Adrenal gland (tissue), 19 donors: ENCODE measurements at places on chromosomes 16 and 17. TPM values are rescaled to one million over a fixed set of nuclear protein-coding genes. Genes with fewer than 3 reads are reported as not detected.

- no peaks in the 10 kb centered on the region for H3K4me1 ChIP-seq
- DNase-seq, result no peak
- H3K27me3 ChIP-seq, result no peaks in the 10 kb centered on the region
- no peak overlapping the region for H3K27ac ChIP-seq
Observed at GRCh38 chr16:12719972-12720371, 83.7 kb downstream of the CPPED1 start.

Gene DBNDD1
- total RNA-seq, result 9.9 TPM

Gene KIF2B
- total RNA-seq, result not detected

DNA sequence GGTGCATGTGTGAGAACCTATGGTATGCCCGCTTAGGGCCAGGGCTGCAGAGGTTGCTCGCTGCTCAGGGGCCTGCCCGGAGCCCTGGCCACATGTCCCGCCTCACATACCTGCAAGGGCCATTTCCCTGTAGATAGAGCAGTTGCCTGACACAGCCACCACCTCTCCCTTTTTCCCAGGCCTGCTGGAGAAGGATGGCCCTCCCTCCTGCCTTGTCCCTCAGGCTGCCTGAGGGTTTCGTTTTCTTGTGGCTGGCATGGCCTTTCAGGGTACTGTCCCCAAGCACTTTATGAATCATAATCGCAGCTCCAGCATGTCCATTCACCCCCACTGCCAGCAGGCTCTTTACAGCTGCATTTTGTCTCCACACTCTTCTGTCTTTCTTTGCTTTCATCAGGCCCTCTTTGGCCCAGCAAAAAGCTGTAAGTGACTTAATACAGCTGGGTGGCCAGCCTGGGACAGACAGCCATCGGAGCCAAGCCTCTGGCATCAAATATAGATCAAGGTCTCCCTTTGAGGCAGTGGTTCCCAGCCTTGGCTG lies 65.7 kb downstream of the MPRIP start:
- no peaks in the 10 kb centered on the region for H3K27me3 ChIP-seq
- H3K36me3 ChIP-seq, result no peaks in the 10 kb centered on the region
- H3K27ac ChIP-seq, result no peak overlapping the region
- peak; percentile 83 for DNase-seq
- H3K4me3 ChIP-seq, result no peak overlapping the region

DNA sequence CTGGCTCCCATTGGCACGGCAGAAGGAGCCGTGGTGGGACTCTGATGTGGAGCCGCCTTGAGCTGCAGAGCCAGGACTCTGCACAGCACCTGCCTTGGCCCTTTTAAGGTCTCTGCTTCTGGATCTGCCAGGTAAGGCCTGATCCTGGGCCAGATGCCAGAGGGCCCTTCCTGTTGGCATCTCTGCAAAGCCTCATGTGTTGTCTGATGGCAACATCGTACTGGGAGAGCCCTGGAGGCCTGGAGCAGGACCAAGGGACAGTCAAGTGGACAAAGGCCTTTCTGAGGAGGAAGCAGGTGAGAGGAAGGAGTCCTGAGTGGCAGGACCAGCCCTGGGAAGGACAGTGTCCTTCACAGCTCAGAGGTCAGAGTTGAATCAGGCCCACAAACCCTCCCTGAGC lies 26.1 kb downstream of the SOCS1 start:
- H3K27me3 ChIP-seq, result no peaks in the 10 kb centered on the region
- H3K36me3 ChIP-seq, result no peaks in the 10 kb centered on the region
- peak; percentile 71 for DNase-seq
- no peak overlapping the region for H3K4me3 ChIP-seq
- no peak overlapping the region for H3K27ac ChIP-seq
- peaks cover 31% of the 10 kb centered on the region for H3K4me1 ChIP-seq

DNA sequence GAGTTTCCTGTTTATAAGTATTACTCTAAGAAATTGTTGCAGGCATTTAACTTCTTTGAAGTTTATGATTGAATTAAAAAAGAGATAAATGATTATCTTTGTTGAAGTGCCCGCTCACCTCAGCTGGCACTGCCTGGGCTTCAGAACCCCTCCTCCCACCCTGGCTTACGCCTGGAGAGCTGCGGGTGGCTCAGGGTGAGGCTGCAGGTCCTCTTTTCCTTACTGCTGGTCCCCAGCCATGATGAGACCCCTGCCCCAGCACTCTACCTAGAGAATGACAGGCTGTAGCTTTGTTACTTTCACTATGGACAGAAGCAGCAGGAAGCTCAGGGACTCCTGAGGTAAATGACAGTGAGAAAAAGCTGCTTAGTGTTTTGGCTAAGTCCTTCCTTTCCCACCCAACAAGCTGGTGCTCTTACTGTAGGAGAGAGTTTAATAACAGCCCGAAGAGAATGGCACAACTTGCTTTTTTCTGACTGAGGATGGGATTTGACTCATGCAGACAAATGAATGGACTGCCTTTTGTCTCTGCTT lies 62.1 kb downstream of the EPN2 start:
- H3K4me1 ChIP-seq, result peaks cover 26% of the 10 kb centered on the region
- no peaks in the 10 kb centered on the region for H3K36me3 ChIP-seq
- H3K27me3 ChIP-seq, result no peaks in the 10 kb centered on the region
- no peak overlapping the region for H3K4me3 ChIP-seq
- no peak for DNase-seq
- no peak overlapping the region for H3K27ac ChIP-seq

Gene CHST6
- 6.3 TPM for total RNA-seq

GRCh38 chr16:89201439-89202377 lies 1.4 kb upstream of the SLC22A31 start:
- peaks cover 8% of the 10 kb centered on the region for H3K4me1 ChIP-seq
- DNase-seq, result peak; percentile 78
- peaks cover 40% of the 10 kb centered on the region for H3K27me3 ChIP-seq

DNA sequence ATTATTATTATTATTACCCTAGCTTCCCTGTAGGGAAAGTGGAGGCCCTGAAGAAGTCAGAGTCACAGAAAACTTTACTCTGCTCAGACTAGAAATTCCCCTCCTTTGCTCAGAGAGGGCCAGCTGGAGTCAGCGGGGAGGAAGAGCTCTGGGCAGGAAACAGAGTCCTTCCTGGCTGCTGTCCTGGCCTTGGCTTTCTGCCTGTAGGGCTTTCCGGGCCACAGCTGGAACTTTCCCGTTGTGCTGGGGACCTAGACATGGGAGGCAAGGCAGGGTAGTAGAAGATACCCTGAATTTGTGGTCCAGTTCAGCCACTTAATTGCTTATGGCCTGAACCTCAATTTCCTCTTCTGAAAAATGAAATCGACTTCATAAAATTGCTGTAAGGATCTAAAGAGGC lies 14.0 kb upstream of the CCL2 start:
- H3K27me3 ChIP-seq, result no peaks in the 10 kb centered on the region
- no peaks in the 10 kb centered on the region for H3K36me3 ChIP-seq
- peak; percentile 60 for DNase-seq
- H3K4me3 ChIP-seq, result no peak overlapping the region
- peaks cover 48% of the 10 kb centered on the region for H3K4me1 ChIP-seq
- H3K27ac ChIP-seq, result no peak overlapping the region

GRCh38 chr16:11149011-11149616 lies 106.9 kb downstream of the SOCS1 start:
- DNase-seq, result peak; percentile 87
- H3K36me3 ChIP-seq, result no peaks in the 10 kb centered on the region

Gene ARRB2
- 64.9 TPM for total RNA-seq

DNA sequence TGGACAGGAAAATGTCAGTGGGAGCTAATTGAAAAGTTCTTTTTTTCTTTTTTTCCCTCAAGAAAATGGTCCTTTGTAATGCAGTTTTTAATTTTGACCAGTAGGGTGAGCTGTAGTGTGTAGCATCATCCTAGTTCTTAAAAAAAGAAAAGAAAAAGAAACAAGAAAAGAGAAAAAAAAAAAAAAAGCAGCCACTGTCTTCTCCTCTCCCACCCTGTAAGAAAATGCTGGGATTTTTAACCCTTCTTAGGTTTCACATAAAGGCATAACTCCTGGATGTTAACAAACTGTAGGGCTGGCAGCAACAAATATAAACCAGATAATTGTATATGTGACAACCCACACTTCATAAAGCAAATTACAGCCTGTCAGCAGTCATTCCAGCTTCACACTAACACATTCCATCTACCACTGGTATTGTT lies 78.1 kb downstream of the SKAP1 start:
- no peaks in the 10 kb centered on the region for H3K4me1 ChIP-seq
- no peak for DNase-seq
- H3K27ac ChIP-seq, result no peak overlapping the region

DNA sequence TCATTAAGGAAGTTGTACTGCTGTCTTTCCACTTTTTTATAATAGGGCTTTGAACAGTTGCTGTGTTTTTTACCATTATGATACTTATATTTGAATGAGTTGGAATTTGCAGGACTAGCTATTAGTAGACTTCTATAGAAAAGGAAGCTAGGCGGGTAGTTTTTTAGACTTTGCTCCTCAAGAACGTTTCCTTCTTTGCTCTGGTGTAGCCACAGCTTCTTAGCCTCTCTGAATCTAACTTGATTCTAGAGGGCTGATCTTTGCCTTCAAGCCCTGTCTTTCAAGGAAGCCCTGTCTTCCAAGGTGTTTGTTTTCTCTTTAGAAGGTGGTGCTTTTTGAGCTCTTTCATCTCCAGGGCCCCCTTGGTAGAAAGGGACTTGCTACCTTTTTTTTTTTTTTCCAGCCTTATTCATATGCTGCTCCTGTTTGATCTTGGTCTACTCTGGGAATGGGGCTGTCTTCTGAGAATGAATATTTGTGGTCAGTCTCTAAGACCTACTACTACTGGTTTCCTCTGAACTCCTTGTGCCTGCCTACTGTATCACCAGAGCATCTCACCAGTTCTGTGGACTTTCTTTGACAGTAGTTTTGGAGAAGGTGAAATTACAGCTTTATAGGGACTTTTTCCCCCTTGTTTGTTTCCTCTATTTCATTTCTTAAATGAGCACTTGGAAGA lies 52.3 kb upstream of the RASL10B start:
- H3K4me3 ChIP-seq, result no peak overlapping the region
- no peak for DNase-seq
- no peaks in the 10 kb centered on the region for H3K4me1 ChIP-seq
- no peaks in the 10 kb centered on the region for H3K27me3 ChIP-seq
- no peaks in the 10 kb centered on the region for H3K36me3 ChIP-seq
- no peak overlapping the region for H3K27ac ChIP-seq

DNA sequence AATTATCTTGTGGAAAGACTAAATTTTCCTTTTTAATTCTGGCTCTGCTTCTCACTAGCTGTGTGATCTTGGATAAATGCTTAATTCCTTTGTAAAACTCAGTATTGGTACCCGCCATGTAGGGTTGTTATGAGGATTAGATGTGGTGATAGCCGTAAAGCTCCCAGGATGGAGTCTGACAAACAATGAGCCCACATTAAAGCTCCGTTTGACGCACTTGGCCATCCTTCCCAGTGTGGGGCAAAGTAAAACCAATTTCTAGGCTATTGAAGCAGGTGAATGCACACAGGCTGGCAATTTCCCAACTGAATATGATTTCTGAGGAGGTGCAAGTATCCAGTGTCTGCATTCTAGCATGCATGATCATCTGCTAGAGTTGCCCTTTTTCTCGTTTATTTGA lies 123.6 kb downstream of the MRTFB start:
- no peak overlapping the region for H3K4me3 ChIP-seq
- no peaks in the 10 kb centered on the region for H3K27me3 ChIP-seq
- H3K36me3 ChIP-seq, result no peaks in the 10 kb centered on the region
- peaks cover 13% of the 10 kb centered on the region for H3K4me1 ChIP-seq
- no peak overlapping the region for H3K27ac ChIP-seq

Gene CACNG4
- 1.3 TPM for total RNA-seq

GRCh38 chr17:83072600-83073358 lies 6.6 kb upstream of the METRNL start:
- no peaks in the 10 kb centered on the region for H3K4me1 ChIP-seq
- no peaks in the 10 kb centered on the region for H3K27me3 ChIP-seq
- no peak overlapping the region for H3K27ac ChIP-seq
- DNase-seq, result no peak

- no peak overlapping the region for H3K4me3 ChIP-seq
- no peaks in the 10 kb centered on the region for H3K36me3 ChIP-seq
- no peak for DNase-seq
- no peaks in the 10 kb centered on the region for H3K4me1 ChIP-seq
- H3K27me3 ChIP-seq, result no peaks in the 10 kb centered on the region
Observed at GRCh38 chr16:73285436-73286201, 237.7 kb upstream of the ZFHX3 start.

- no peak overlapping the region for H3K27ac ChIP-seq
- H3K27me3 ChIP-seq, result no peaks in the 10 kb centered on the region
Observed at GRCh38 chr17:47980541-47980940, 9.6 kb downstream of the CDK5RAP3 start.

DNA sequence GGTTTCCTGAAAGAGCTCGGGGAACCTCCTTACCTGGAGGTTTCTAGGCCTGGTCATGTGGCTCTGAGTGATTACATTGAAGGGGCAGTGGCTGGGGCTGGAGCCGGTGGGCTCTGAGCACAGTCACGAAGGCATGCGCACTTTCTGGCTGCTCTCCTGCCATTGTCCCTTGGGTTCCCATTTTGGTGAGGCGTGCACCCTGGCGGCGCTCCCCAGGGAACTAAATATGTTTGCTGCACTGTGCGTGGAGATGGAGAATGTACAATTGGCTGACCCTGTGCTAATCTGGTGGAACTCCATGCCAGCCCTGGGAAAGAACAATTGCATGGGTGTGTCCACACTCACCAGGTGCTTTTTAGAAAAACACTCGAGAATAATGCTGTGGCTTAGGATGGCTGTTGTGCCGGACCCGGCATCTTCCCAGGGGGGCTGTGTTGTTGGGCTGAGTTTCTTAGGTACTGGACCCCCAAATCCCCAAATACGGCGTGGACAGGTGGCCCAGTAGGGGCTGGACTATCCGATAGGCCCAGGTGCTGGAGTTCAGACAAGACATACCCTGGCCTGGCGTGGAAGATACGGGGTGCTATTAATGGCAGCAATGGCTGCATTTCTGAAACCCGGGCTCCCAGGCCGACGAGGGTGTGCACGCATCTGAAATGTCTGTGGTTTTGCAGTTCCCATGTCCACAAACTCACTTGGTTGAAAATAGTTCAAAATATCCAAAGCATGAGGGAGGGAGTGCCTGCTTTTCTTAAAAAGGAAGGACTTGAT lies 230.5 kb downstream of the SEC14L1 start:
- no peak overlapping the region for H3K27ac ChIP-seq
- DNase-seq, result no peak
- H3K36me3 ChIP-seq, result no peaks in the 10 kb centered on the region
- peaks cover 39% of the 10 kb centered on the region for H3K4me1 ChIP-seq

DNA sequence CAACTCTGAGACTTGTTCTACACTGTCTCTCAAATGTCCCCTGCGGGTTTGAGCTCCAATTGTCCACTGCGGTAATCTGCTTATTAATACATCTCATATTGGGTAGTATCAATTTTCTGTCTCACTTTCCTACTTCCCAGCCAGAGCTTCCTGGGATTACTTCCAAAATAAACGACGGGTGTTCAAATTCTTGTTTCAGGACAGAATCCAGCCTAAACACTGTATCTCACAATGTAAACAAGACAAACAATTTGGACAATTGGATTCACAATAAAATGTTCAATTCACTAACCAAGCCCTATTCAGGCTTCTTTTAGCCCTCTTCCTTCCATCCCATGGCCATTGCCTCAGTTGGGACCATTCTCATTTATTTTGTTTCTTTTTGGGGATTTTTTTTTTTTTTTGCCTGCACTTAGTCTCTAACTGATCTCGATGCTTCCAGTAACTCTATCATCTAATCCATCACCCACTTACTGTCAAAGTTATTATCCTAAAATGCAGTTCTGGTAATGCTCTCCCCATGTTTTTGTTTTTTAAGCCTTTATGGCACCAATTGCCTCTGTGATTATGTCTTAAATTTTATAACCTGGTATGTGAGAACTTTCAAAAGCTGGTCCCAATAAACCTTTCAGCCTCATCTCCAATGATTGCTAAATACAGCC lies 2.0 kb upstream of the VAT1L start:
- H3K4me3 ChIP-seq, result no peak overlapping the region
- no peaks in the 10 kb centered on the region for H3K36me3 ChIP-seq
- no peak overlapping the region for H3K27ac ChIP-seq
- H3K27me3 ChIP-seq, result peaks cover 21% of the 10 kb centered on the region
- H3K4me1 ChIP-seq, result no peaks in the 10 kb centered on the region
- no peak for DNase-seq

Gene NFAT5
- total RNA-seq, result 62.9 TPM

Gene CCL3
- total RNA-seq, result 2.0 TPM
